ENCODE measurements at places on chromosomes 7 and 10. TPM values are rescaled to one million over a fixed set of nuclear protein-coding genes. Genes with fewer than 3 reads are reported as not detected.

Gene LRRD1
- not detected for polyA plus RNA-seq

Gene CTTNBP2
- not detected for polyA plus RNA-seq

Gene FFAR4
- polyA plus RNA-seq: not detected

Gene SCRN1
- 18.8 TPM for polyA plus RNA-seq

Gene GRM8
- polyA plus RNA-seq: not detected

Gene DKK1
- not detected for polyA plus RNA-seq

Gene HERC4
- polyA plus RNA-seq: 30.0 TPM

Gene H2BK1
- polyA plus RNA-seq: not detected

Gene MCM10
- 0.06 TPM for polyA plus RNA-seq

Gene TMEM139
- polyA plus RNA-seq: not detected

Gene GRID2IP
- not detected for polyA plus RNA-seq
